CD4-positive, alpha-beta T cell treated with Interleukin-17A for 1 hour (primary cell): ENCODE measurements at places on chromosomes 12 and 14.

GRCh38 chr12:31620311-31620710 is 29.4 kb upstream of the DENND5B start:
- DNase-seq: no peak

DNA sequence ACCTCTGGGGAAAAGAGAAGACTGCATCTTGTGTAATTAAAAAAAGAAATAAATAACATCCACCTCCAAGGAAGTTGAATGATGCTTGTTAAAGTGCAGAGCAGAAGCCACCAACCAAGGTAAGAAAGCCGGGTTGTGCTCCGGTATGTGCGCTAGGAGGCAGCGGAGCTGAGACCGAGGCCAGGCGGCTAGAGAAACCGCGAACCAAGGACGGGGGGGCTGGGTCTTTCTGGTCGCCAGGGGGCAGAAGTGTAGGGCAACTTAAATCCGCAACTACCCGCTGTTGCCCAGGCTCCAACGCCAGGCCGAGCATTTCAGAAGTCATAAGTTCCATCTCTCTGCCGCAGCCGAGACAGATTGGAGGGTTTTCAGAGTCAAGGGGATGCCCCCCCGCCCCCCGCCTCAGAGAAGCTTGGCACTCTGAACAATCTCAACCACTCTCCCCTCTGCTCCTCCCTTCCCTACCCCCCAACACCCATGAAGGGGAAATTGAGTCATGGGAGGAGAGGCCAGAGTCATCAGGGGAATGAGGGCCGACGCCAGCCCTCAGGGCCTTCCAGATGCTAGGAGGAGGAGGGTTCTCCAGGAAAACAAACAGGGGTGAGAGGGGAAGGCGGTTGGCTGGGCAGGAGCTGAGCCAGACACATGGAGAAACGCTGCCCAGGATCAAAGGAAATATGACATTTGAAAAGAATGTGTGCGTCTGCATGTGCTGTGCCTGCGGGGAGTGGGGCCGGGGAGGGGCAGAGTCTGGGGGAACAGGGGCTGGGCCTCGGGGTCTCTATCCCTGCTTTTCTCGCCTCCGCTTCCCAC is 2.2 kb upstream of the NFATC4 start:
- peak; percentile 66 for DNase-seq

GRCh38 chr12:31952418-31952817 is 6.8 kb upstream of the RESF1 start:
- no peak for DNase-seq

DNA sequence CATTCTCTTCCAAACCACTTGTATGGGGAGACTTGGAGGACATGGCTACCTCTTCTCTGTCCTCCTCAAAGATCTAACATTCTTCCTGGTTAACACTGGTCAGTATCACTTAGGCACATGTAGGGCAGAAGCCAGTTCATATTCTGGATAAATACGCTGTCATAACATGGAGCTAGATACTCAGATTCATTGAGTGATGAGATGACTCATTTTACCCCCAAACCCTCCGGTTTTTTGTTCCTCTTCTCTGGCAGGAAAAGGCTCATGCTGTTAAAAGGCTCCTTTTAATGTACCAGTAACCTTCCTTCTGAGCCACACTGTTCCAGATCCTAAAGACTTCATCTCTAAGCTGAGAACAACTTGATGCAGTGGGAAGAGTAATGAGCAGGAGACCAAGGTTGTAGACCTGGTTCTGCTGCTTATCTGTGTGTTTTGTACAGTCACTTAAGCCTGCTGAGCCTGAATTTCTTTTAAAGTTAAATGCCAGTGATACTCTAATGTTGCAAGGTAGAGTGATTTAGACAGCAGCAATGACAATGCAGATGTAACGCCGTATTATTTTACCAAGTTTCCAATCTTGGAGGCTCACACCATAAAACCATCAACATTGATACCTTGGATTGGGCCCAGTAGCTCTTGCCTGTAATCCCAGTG is 57.3 kb upstream of the ELK3 start:
- no peak for DNase-seq

DNA sequence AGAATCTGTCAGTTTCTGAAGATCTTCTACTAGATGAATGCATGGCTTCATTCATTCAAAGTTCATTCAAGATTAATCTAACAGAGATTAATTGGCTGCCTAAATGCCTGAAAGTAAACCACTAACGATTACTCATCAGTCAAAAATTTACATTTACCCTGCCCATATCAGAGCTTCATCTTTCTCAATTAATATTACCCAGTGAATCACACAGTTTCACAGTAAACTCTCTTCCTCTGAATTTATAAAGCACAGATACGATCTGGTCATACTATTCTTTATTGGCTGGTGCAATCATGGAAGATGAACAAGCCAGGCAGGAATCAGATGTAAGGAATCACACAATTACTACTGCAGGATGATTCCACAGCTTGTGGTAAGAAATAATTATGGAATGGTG is 377.7 kb downstream of the SLC16A7 start:
- DNase-seq: no peak

DNA sequence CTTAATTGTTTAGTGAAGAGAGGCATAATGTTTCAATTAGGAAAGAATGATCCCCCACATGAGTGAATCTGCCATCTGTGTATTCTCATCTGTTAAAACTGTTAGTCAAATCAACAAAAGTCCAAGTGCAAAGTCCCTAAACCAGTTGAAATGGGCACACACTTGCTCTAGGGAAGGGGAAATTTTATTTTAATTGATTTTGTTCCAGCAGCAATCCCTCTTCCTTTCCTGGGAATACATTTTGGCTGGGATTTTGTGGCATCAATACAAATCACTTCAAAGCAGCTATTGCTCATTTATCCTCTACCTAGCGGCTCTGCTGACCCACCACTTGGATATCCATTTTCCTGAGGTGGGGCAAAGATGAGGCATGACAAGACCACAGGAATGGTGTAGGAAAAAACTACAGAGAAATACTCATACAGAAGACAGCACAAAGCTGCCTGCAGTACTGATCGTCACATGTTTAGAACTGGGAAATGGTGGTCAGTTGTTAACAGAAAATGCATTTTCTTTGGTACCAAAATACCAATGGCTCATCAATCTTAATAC is 9.8 kb upstream of the SSTR1 start:
- no peak for DNase-seq

- no peak for DNase-seq
Observed at GRCh38 chr14:99199846-99200653, 71.9 kb downstream of the BCL11B start.

DNA sequence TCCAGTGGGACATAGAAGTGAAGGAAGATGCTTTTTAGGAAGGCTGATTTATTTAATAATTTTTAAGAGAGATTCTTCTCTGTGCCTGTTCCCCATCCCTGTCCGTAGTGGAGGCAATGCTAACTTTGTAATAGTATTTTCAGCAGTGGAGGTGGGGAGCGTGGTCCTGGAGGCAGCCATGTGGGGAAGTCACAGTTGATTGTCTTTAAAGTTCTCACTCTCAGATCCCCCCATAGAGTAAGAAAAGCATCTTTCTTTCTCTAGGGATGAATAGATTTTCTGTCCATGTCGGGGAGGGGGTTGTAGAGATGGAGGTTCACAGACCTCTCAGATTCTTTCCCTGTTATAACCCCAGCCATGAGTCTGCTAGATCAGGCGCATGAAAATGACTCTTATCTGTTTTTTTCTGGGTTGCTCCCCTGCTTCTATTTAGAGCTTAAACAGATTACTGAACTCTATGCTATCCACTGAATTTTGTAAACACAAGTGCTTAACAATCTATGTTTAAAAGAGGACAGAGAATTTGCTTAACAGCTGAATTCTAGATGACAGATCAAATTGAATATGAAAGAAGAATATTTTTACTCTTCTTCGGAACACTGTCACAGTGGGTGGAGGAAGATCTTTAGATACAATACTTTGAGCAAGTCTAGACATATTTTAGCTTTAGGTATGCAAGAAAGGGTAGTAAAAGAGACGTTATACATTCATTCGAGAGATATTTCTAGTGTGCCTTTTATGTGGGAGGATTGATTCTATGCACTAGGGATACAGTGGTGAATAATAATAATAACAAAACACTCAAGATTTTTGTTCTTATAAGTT is 25.3 kb downstream of the TMEM117 start:
- no peak for DNase-seq

DNA sequence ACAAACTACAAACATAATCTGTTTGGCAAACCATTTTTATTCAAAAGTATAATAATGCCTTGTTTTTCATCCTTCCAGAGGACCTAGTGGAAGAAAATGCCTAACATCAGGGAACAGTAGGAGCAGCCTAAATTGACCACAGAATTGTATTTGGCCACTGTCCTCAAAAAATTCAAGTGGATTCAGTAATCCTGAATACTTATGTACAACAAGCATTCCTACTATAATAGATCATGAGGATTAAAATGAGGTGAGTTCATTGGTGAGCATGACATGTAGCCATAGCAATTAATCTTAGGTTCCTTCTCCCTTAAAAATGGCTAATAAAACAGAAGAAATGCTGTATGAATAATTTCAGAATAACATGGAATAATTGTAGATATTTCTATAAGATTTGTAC is 209.3 kb downstream of the DAD1 start:
- no peak for DNase-seq

DNA sequence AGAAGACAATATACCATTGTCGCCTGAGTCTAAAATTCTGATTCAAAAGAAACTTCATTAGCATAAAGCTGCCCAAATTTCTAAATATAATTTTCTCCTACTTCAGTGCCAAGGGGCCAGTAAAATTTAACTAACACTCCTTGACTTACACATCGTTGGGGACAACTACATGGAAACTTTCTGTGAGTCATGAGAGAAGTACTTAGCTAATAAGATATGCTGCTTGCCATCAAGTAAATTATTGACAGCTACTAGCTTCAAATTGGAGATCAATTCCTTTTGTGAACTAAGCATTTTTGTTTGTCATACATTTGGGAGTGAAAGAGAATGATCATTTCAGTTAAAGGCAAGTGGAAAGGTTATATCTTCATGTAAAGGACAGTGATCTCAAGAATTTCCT is 373.3 kb downstream of the MDGA2 start:
- DNase-seq: no peak

DNA sequence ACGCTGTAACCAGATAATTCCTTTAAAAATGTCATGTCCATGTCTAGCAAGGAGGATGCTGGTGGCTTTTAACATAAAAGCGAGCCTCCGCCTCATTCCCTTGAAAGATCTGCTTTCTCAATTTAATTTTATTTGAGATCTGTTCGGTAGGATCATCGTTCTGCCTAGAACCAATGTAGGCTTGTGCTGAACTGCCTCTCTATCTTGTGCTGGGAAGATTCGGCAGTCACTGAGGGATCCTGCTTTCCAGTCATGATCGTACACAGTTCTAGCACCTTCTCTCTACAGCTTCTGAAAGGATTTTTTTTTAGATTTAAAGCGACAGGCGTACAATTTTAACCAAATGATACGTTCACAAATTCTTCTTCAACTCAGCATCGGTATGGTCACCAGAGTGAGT is 54.3 kb downstream of the PEBP1 start:
- DNase-seq: no peak

GRCh38 chr12:82314406-82314892 is 43.7 kb downstream of the CCDC59 start:
- DNase-seq: no peak

GRCh38 chr14:65704437-65704836 is 291.9 kb downstream of the FUT8 start:
- no peak for DNase-seq

DNA sequence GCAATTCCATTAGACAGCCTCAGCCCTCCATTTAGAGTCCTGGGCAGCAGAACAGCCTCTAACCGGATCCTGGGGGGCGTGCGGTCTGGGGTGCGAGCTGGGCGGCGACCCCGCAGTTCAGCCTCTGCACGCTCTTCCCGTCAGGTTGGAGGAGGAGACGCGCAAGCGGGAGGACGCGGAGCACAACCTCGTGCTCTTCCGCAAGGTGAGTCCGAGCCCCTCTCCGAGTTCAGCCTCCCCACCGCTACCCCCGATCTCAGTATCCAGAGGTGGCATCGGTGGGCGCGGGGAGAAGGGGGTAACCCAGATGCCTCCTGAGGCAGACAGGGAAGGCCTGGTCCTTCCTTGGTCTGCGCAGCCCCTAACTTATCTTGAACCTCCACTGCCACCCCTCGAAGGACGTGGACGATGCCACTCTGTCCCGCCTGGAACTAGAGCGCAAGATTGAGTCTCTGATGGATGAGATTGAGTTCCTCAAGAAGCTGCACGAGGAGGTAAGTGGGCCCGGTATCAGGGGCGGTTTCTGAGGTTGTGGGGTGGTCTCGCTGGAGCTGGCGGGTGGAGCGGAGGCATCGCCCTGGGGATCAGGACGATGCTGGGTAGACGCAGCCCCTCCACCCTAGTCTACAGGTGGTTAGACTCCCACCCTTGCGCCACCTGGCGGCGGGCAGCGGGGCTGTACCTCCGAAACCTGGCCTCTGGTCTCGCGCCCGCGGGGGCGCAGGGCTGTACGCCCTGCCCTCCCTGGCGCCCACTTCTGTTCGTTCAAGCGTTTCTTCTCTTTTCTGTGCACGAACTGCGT is 1.3 kb downstream of the PRPH start:
- DNase-seq: peak; percentile 68

- DNase-seq: no peak
Observed at GRCh38 chr14:88669346-88669745, 106.5 kb downstream of the ZC3H14 start.

- no peak for DNase-seq
Observed at GRCh38 chr14:73924337-73924736, 25.6 kb downstream of the FAM161B start.

GRCh38 chr14:50619569-50620141 is 48.5 kb downstream of the SAV1 start:
- DNase-seq: peak; percentile 27

GRCh38 chr12:28104903-28105864 is 85.1 kb upstream of the CCDC91 start:
- no peak for DNase-seq

- no peak for DNase-seq
Observed at GRCh38 chr12:91604897-91605296, 422.3 kb upstream of the DCN start.

DNA sequence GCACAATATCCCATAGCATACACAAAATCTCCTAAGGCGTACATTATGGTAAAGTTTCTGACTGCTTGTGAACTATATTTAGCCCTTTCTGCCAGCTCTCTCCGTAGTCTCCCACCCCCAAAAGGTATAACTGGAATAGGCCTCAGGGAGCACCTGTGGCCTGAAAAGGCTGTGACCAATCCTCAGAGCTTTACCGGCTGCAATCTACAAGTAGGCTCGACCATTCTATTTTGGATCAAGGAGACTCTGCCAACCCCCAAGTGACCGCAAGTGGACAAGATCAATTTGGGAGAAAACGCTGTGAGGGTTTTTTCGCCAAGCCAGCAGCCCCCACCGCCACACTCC is 1.2 kb downstream of the PPTC7 start:
- no peak for DNase-seq

DNA sequence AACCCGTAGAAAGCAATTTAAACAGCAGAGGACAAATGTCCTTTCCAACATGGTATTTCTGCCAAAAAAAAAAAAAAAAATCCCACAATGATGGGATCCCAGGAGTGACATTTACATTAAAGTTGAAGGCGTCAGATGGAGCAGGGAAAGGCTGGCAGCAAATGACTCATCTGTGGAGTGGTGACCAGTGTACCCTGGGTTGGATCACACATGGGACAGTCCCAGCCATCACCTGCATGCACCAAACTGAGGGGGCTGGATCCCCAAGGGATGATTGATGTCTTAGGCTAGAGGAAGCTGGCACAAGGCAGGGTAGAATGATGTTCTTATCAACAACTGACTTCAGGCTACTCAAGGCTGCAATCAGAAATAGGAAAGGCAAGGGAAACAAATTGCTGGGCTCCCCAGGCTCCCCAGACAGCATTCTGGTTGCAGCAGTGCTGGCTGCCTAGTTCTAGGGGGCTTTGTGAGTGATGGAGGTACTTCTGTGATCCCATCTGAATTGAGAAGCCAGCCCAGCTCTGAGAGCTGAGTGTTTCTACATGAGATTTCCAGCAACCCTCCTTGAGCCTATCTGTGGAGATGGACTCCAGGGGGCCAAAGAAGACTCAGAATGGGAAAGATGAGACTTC is 117.9 kb downstream of the DPF3 start:
- no peak for DNase-seq
